SHP77 (cell line): ENCODE measurements at places on chromosomes 1 and 21.

DNA sequence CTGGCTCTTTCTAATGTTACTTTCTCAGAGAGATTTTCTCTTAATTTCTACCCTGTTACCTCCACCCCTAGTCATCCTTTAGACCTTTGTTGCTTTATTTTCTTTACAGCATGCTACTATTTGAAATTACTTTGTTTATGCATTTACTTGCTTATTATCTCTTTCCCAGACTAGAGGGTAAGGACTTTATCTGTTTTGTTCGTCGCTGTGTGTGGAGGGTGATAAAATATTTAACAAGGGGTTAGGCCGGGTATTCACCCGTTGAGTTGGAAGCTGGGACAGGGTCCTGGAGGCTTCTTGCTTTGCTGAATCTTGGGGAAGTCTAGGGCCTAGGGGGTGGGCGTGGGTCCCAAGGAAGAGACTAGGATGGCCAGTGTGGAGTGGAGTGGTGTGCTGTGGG lies 43.6 kb downstream of the CDC14A start:
- DNase-seq = no peak

- DNase-seq = no peak
Measured at GRCh38 chr1:169563650-169564049, 22.6 kb downstream of the F5 start.

DNA sequence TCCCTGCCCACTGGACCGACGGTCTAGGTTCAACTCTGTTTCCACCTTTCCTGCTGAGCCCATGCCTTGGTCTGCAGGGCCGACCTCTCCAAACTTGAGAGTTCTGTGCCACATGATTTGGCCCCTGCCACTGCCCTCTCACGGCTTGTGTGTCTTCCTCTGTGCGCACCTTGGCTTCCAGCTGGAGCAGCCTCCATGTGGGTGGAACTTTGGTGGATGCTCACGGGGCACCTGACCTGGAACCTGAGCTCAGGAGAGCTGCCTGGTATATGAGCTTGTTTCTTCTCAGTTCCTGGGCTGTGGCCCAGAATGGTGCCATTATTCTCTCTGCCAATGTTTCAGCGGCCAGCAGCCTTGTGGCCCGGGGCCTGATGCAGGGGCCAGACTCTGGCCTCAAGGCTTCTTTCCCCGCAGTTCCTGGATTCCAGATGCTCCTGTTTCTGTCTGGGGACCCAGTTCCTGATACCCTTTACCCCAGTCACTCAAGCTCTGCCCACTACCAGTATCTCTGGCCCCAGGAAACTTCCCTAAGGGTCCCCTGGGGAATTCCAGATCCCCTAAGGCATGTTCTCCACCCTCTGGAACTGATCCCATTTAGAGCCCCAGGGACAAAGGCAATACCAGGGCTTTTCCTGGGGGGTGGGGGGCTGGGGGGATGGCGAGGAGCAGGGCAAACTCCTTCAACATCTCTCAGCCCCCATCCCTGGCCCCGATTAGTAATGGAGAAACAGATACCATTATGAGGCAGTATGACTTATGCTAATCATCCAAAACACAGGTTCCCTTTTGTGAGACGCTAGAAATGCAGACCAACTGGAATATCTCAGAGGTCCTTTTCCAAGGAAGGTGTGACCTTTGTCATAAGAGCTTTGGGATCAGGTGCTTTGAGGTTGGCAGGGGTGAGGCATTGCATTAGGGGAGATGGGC lies 11.1 kb downstream of the QSOX1 start:
- DNase-seq = no peak

GRCh38 chr1:40183055-40183710 lies 22.0 kb downstream of the RLF start:
- DNase-seq = no peak

GRCh38 chr1:26537951-26538352 lies 8.4 kb downstream of the RPS6KA1 start:
- no peak for DNase-seq

GRCh38 chr1:94798054-94798453 lies 22.1 kb upstream of the SLC44A3 start:
- DNase-seq = no peak

DNA sequence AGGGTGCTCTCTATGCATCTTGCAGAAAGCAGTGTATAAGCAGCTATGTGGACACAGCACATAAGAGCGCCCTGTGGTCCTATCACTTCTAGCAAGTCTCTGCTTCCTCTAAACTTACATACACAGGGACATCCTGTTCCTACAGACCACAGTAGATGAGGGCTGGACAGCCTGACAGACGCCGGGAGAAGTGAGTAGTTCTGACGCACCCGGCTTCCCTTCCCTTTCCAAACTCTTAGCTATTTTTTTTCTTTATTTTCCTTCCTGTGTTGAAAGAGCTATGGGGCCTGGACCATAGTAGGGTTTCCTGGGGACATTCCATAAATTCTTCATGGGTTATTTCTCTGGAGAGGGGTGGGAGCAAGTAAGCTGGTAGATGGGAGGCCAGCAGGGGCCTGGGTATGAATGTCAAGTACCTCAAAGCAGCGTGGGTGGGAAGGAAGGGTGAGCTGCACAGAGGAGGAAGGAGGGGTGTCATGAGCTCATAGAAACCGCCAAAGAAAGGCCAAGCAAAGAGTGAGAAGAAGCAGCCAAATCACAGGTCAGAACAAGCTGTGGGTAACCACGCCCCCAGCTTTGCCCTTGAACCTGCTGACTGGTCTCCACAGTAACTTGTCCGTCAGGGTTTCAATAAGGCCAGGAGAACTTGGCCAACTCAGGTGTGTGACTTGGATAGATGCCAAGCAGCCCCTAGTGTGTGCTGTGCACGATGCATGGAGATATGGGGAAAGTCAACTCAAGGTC lies 36.6 kb downstream of the PLXNA2 start:
- no peak for DNase-seq
